Urinary bladder (tissue), 4 donors: ENCODE measurements at places on chromosomes 1 and 21. TPM values are rescaled to one million over a fixed set of nuclear protein-coding genes. Genes with fewer than 3 reads are reported as not detected.

DNA sequence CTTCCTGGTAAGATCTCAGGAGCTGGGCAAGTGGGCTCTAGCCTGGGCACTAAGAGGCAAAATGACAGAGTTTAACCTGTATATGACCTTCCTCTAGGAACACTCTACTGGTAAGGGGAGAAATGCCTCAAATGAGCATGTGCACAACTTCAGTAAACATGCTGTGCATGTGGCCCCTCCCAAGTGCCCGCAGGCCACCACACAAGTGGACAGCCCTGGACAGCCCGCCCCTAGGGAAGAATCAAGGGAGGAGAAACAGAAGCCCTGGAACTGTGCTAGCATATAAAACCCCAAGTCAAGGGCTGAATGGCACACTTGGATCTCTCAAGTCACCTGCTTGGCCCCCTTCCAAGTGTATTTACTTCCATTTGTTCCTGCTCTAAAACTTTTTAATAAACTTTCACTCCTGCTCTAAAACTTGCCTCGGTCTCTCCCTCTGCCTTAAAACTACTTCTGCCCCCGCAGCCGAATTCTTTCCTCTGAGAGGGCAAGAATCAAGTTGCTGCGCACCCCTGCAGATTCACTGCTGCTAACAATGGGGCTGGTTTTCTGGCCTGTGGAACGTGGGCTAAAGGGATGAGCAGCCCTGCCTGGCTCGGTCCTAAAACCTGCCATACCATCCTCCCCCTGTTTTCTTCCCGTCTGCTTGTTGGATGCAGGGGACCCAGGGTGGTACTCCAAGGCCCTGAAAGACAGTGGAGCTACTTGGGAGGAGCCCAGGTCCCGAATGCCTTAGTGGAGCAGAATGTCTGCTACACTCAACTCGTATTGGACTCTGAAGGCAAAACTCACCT lies 93.5 kb downstream of the IER5 start:
- DNase-seq: no peak

GRCh38 chr1:184800876-184801275 lies 46.2 kb upstream of the EDEM3 start:
- no peak for DNase-seq

DNA sequence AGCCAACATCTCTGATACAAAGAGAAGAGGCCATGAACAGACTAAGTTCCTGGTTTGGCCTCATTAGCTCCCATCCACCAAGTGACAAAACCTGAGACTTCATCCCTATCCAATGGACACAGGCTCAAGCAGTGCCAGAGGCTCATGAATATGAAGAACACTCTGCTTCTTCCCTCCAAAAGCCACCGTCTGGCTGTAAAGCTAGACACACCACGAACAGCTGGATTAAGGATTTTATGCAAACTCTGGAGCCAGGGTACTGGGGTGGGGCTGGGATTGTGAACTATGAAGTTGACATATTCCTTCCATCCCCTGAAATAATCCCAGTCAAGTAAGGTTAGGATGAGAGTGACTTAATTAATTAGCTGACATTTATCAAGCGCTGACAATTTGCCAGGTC lies 139.4 kb downstream of the CSMD2 start:
- no peak for DNase-seq

GRCh38 chr1:246283771-246284410 lies 223.2 kb downstream of the SMYD3 start:
- no peak for DNase-seq

GRCh38 chr1:67939942-67940341 lies 106.7 kb upstream of the GNG12 start:
- no peak for DNase-seq

DNA sequence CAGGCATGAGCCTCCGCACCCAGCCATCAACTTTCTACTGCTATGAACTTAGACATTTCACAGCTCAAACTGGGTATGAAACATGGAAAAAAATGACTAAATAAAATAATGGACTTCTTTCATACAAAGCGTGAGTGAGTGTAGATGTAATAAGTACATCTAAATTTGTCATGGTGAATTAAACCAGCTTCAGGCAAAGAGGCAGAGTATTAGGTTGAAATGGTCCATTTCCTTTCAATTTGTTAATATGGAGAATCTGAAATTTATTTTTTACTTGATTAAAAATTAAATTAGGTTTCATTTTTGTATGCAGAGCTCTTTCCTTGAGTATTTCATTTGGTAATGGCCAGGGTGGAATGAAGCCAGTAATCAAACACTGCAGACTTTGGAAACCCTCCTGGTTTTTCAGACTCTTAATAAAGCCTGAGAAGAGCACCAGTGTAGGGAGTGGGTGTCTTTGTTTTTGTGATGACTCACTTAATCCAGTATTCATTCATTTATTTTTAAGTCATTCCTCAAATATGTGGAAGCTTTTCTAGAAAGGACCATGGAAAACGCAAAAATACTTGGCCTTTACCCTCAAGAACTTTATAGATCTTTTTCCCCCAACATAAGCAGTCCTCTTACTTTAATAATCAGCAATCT lies 49.2 kb downstream of the ALG14 start:
- DNase-seq: no peak

DNA sequence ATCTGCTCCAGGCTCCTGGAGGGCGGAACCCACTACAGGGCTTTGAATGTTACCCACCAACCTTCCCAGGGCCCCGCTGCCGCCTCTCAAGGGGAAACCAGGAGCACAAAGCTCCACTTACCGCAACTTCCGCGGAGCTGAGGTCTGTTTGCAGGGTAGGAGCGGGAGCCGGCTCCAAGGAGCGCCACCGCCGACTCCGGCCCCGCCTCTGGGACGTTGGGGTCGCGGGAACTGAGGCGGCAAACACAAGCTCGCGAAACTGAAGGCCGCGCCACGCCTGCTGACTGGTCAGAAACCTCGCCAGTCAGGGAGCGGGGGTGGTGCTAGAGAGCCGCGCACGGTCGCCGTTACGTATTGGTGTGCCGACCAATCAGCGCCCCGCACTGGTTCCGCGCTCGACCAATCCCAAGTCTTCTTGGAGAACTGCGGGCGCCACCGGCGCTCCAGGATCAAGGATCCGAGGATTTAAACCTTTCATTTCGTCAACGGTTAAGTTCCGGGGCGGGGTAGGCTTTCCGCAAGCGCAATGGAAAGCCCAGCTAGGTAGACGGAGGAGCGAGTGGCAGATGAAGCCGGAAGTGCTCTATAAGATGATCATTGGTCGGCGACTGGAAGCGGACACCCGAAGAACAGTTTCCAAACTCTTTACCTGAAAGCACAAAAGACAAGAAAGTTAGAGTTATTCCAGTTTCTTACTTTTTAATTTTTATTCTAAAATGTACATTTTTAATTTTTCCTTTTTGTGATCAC lies at the start of gene STIL:
STIL (minus strand) TSS at position 233 of the 750 bp plus-strand sequence. CDS start 3,828 bp downstream, outside the sequence.
- DNase-seq: peak; percentile 99

DNA sequence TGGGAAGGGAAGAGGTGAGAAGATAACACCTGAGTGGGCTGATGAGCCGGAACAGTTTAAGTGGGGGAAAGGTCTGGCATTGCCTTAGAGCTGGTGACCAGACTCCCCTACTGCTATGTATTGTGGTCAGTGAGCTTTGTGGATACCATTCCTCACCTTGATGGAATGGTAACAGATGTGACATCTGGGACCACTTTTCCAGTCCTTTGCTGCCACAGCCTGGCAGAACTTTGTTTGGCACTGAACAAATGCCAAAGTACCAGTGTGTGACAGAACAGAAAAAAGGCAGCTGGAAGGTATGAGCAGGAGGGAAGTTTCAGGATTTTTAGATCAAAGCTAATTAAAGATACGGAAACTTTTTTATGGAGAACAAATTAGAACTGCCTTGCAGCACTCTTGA lies 6.2 kb downstream of the MED8 start:
- DNase-seq: no peak

DNA sequence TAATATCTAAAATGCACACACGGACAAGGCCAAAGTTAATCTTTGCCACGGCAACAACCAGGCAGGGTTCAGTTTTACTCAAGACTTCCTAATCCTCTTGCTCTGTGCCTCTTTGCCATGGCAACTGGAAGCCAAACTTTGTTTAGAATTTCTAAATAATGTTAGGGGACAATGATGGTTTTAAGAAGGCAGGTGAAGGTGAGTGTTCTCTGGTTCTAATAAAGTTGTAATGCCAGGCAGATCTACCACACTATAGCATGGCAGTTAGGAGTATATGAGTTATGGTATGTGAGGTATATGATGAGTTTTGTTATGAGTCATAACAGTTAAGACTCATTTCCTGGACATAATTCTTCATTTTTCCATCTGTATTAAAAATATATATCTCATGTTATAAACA lies 2.7 kb downstream of the PTPRC start:
- no peak for DNase-seq

DNA sequence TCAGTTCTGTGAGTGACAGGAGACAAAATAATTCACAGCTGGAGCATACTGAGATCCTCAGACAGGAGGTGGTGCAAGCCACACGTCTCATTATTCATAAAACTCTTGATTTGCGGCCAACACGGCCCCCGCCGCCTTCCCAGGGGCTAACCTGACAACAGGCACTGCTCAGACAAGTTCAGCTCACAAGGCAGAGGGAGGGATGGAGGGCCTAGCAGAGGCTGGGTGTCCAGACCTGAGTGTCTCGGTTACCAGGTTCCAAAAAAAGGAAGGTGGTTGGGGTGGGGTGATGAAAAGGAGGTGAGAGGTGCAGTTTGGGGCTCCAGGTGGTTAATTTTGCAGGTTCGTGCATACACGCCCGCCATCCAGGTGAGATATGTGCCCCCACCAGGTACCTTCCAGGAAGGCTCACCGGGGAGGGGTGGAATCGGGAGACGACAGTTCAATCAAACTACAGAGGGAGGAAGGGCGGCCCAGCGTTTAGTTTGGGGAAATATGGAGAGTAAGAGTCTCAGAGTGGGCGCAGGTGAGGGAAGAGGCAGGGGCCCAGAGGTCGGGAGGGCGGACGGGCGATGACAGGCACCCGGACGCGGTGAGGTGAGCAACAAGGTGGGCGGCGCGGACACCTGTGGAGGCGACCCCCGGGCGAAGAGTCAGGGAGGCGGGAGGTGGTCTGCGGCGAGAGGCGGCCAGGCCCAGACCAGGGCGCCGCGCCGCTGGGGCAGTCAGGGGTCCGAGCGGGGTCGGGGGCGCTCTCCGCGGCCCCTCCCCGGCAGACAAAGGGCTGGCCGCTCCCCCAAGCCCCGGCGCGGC lies 629 bp downstream of the CTNNBIP1 start:
- no peak for DNase-seq

DNA sequence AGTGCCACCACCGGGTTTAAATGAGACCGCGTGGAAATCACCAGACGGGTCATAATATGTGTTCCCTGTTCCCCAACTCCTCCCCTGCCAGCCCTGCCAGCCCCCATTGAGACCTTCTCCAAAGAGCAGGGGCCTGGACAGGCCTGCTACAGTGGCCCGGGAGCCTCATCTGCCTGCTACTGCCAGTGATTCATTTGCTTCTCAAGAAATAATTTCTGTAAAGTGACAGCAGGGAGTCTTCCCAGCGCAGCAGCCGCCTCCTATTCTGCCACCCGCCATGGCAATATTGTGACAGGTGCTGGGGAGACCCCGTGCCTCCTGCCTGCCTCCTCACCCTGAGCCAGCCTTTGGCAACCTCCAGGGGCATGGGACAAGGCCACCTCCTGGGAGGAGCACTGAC lies 8.9 kb downstream of the IFFO2 start:
- no peak for DNase-seq

DNA sequence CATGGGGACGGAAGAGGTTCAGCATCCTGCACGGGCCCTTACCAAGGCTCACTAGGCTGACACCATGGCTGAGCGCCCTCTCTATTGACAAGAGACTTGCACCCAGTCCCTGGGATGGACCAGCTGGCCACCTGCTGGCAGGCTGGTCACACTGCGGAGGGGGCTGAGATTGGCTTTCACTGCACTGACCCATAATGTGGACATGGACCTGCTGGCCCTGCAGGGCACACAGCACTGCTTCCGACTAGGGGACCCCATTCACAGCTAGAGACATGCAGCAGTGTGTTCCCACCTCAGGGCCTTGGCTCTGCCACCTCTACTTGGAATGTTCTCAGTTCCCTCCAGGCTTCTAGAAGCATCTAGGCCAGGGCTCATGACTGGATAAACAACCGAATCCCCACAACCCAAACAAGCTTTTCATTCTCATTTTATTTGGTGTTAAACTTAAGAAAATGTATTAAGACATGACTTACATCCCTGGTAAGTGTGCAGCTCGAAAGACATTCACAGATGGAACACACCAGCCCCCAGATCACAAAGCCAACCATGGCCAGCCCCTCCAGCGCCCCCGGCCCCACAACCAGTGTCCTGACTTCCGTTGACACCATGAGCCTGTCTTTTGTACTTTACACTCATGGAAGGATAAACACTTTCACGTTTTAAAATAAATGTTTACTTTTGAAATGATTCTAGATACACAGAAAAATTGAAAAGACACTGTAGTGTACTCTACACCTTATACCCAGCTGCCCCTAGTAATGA lies 9.3 kb upstream of the SRARP start:
- DNase-seq: no peak

- DNase-seq: no peak
These were observed 670.5 kb downstream of the KIF26B start for GRCh38 chr1:245825128-245825901.

GRCh38 chr1:174954671-174955669 lies 44.8 kb upstream of the CACYBP start:
- DNase-seq: no peak

GRCh38 chr21:16535102-16535422 lies 805.3 kb downstream of the USP25 start:
- DNase-seq: peak; percentile 20

- no peak for DNase-seq
These were observed 109.6 kb downstream of the KCNN3 start for GRCh38 chr1:154760469-154760933.

- peak; percentile 66 for DNase-seq
These were observed 89.6 kb upstream of the EDN2 start for GRCh38 chr1:41573785-41574713.

- DNase-seq: no peak
These were observed 15.1 kb downstream of the USP25 start for GRCh38 chr21:15744926-15745325.

GRCh38 chr1:24743404-24744211 lies 1.6 kb upstream of the CLIC4 start:
- no peak for DNase-seq

DNA sequence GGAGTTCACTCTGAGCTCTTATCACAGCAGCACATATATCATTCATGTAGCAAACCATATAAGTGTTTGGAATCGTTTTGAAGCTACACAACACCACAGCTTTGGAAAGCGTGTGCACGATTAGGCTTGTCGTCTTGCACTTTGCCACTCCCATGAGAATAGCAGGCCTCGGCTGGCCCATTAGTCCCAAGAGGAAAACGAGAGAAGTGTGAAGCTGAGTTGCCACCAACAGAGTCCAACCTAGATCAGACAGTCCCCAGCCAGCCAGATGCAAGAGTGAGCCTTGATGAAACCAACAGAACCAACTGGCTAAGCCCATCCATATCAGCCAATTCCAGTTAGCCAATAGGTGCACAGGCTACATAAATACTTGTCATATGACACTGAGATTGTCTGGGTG lies 238.4 kb downstream of the C1orf94 start:
- no peak for DNase-seq

PHTF1 gene
- total RNA-seq: 27.2 TPM

GPR161 gene
- 20.5 TPM for total RNA-seq

ABCA4 gene
- total RNA-seq: 0.90 TPM

SYT6 gene
- 0.37 TPM for total RNA-seq

HJV gene
- total RNA-seq: 9.4 TPM

SLC45A3 gene
- total RNA-seq: 4.8 TPM

OR2T35 gene
- total RNA-seq: not detected

DCDC2B gene
- not detected for total RNA-seq

LEFTY1 gene
- total RNA-seq: 0.79 TPM

CELA2B gene
- total RNA-seq: 0.32 TPM

KCNN3 gene
- 16.6 TPM for total RNA-seq

AMY2B gene
- total RNA-seq: 51.0 TPM
